ENCODE measurements at places on chromosomes 7 and 10.

DNA sequence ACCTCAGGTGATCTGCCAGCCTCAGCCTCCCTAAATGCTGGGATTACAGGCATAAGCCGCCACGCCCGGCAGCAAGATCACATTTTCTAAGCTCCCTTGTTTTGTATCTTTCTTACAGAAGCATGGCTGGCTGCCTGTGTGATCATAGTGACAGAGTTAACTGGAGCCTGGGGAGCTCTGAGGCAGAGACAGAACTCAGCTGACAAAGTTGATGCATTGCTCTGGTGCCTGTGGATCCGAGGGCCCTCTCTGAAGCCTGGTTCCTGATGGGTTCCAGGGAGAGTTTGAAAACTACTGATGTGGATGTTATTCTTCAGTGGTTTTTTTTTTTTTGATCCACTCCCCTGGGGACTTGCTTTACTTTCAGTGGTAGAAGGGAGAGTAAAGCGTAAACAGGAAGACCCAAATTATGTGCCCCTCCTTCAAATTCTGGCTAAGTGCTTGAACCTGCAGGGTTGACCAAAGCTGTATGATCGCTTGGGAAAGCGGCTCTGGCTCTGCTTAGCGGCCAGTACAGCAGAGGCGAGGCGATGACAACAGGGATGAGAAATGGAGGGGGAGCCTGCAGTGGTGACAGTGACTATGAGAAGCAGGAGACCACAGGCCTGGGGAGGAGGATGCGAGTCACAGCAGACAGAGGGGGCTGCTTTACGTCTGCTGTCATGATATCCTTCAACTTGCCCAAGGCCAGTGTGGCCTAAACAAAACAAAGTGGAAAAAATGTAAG, 6.8 kb upstream of the EFCAB10 start:
- DNase-seq, result no peak

GRCh38 chr7:43247757-43248156, 135.3 kb downstream of the HECW1 start:
- DNase-seq, result no peak

- DNase-seq, result no peak
Measured at GRCh38 chr10:104938031-104938430, 296.9 kb downstream of the SORCS3 start.

DNA sequence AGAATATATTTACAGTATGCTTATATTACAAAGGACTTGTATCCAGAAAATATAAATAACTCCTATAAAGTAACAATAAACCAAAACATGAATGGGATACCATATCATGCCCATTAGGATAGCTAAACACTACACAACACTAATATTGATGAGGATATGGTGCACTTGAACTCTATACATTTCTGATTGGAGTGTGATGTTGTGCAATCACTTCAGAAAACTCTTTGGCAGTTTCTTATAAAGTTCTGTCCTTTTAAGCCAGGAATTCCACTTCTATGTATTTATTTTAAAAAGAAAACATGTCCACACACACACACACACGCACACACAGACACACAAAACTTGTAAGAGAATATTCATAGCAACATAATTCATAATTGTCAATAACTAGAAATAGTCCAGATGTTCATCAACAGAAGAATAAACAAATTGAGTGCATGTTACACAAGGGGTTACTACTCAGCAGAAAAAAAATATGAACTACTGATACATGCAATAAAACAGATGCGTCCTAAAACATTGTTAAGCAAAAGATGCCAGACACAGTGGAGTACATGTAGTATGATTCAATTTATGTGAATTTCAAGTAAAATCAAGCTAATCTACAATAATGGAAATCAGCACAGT, 416.0 kb downstream of the PLXDC2 start:
- no peak for DNase-seq

DNA sequence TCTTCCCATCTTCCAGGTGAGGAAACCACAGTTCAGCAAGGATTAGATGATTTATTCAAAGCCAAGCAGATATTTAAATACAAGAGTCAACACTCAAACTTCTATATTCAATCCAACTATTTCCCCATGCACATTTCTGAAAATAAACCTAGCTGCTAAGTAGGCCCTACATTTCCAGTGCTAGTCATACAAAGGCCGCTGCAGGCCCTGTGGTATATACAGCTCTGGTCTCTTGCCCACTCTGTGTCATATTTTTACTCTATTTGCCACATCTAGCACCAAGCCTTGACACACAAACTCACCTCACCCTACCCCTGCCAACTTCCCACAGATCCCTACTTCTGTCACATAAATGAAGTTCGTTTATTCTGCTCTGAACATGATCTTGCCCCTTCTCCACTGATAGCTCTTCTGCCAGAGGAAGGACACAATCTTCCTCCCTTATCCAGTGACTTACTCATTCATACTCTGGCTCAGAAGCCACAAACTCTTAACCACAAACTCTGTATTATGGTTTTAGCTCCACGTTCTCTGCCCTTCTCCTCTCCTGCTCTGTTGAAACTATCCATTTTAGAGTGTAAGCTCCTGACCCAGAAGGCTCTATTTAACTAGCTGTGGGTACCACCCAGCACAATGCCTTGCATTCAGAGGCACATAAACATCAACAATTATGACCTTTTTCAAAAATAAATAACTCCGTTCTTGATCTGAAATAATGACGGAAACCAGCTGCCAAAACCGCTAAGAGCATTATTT, 180.7 kb downstream of the CPEB3 start:
- no peak for DNase-seq

DNA sequence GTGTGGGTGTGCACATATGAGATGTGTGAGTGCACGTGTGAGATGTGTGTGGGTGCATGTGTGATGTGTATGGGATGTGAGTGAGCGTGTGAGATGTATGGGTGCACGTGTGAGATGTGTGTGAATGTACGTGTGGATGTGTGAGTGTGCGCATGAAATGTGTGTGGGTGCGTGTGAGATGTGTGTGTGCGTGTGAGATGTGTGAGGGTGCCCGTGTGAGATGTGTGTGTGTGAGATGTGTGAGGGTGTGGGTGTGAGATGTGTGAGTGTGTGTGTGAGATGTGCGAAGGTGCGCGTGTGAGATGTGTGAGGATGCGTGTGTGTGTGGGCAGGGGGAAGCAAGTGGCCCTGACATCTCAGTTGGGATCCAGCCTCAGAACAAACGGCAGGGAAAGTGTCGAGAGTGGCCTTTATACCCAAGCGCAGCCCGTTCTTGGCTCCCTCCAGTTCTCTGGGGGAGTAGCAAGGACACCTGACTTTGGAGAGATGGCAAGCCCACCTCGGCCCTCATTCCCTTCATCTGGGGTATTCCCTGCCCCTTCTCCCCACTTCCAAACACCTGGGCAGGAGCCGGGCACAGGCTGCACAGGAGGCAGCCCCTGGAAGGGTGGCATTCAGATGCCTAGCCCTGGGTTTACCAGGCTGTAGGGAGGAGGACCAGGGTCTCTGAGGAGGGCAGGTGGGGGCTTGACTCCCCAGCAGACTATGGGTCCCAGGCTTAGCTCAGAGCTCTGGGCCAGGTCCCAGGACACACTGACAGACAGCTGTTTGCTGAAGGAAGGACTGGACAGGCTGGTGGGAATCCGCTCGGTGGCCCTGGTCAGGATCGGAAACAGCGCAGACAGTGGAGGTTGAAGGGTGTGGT, 31.6 kb downstream of the PPIF start:
- no peak for DNase-seq

- no peak for DNase-seq
Measured at GRCh38 chr7:134028853-134029252, 98.3 kb upstream of the LRGUK start.

DNA sequence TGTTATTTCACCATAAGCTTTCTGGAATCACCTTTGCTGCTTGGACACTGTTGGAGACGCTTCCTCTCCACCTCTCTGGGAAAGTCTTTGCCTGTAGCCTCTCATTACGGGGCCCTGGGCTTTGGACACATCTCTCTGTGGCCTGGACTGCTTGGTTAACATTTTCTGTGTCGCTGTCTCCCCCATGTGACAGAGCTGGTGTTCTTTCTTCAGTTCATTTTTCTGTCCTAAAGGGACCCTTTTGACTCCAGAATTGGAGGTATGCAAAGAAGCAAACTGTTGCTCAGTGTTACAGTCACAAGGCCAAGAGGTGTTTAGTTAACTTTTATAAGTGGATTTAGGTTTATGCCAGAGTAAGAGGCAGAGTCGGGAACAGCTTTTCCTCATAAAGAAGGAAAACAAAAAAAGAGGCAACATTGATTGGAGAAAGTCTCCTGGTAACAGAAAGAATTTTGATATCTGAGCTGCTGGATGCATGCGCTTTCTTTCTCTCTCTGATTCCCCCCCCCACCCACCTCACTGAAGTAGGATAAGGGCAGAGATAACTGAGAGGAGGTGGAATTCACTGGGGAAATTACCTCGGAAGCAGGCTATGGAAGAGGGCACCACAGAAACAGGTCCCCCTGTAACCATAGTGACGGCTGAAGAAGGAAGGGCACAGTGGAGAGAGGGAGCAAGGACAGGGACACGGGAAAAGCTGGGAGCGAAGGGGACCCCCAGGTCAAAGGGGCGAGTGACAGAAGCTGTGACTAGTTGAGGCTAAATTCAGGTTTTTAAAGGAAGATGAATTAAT, 57.8 kb downstream of the LGI1 start:
- no peak for DNase-seq

All from stimulated activated CD8-positive, alpha-beta memory T cell treated with anti-CD3 and anti-CD28 coated beads, Interleukin-4, amount 100 ng/mL, for 4 hours (primary cell).